ENCODE measurements at places on chromosomes 5 and 9.

DNA sequence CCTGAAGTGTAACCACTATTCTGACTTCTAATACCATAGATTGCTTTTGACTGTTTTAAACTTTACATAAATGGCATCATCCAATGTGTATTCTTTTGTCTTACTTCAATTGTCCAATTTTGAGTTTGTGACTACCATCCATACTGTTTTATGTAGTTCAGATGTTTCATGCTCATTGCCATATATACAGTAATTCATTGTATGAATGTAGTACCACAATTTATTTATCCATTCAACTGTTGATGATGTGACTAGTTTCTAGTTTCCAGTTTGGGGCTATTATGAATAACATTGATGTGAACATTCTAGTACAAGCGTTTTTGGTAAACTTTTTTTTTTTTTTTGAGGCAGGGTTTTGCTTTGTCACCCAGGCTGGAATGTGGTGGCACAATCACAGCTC lies 55.1 kb downstream of the HMGCS1 start:
- DNase-seq, result no peak

DNA sequence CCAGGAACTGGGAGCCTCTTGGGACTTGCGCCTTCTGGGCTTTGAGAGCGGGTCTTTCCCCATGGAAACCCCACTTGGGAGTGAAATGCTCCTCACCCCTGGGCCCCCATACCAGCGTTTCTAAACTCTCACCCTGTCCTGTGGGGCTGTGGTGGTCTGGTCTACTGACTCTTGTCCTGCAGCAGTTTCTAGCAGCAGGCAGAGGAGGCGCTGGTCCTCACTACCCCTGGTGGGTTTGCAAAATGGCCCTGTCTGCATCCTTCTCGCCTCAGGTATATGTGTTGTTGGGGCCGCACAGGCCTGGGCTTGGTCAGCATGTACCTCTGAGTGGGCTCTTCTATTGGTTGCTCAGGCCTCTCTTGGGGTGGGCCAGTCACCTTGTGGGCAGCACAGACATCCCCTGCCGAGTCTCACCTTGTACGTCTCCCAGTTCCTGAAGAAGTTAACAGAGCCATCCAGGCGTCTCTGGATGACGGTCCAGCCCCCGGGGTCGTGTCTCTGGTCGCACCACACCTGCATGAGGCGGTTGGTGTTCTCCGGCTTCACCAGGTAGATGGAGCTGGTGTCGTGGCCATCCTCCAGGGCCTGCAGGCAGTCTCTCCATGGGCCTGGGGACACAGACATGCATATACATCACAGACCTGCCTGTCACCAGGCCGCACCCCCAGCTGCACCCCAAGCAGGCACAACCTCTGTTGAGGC lies 29.0 kb downstream of the ANGPTL2 start:
- DNase-seq, result no peak

DNA sequence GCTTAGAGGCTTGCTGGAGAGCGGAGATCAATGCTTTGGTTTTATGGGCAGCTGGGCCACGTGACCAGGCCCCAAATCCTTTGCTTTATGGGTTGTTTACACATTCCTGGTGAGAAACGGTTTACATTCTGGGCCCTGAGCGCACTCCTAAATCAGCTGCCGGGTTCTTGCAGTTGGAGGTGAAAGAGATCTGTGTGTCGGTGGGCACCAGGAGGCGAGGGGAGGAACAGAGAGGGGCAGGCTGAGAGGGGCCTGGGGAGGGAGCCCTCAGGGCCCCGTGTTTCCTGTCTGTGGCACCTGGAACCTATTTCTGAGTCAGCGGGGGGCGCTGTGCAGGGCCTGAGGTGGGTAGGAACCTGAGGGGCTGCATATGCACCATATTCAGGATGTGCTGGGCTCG lies 63.5 kb upstream of the HAND1 start:
- no peak for DNase-seq

- DNase-seq, result no peak
Observed at GRCh38 chr5:73812962-73813588, 187.1 kb downstream of the ARHGEF28 start.

DNA sequence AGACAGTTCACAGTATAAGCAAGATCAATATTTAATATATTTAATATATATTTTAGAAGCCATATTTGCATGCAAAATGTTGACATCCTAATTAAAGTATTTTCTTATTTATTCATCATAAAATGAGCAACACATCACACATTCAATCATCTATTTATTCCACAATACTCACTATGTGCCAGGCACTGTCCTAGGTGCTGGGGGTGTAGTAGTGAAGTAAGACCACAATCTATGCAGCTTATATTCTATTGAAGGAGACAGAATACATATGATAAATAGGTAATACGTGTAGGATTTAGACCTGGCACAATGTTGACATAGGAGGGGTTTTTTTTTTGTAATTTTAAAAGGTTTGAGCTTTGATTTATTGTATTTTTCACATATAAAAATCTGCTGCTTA lies 63.1 kb downstream of the GRIN3A start:
- no peak for DNase-seq

GRCh38 chr9:89425024-89425805 lies 72.7 kb downstream of the SEMA4D start:
- DNase-seq, result peak; percentile 69

DNA sequence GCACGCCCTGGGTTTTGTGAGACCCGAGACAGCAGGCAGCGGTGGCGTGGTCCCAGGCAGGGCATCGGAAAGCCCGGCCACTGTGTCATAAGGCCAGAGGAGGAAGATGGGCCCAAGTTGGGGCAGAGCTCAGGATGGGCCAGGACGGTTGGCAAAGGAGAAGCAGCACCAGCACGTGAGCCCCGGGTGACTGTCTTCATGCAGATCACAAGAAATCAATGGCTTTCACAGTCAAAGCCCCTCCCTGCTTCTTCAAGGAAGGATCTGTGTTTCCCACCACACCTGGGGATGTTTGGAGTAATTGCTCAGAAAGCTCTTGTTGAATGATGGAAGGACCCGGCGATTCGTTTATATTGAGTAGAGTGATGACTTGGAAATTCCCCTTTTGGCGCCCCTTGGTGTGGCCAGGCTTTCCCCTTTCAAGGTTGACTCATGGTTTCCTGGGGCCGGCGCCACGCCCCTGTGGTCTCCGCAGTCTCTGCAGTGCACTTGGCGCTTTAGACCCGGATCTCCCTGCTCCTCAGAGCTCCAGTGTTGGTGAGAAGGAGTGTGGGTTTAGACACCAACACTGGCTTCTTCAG lies 52.1 kb downstream of the IL31RA start:
- peak; percentile 13 for DNase-seq

- no peak for DNase-seq
Observed at GRCh38 chr9:34400275-34400674, 23.6 kb upstream of the MYORG start.

DNA sequence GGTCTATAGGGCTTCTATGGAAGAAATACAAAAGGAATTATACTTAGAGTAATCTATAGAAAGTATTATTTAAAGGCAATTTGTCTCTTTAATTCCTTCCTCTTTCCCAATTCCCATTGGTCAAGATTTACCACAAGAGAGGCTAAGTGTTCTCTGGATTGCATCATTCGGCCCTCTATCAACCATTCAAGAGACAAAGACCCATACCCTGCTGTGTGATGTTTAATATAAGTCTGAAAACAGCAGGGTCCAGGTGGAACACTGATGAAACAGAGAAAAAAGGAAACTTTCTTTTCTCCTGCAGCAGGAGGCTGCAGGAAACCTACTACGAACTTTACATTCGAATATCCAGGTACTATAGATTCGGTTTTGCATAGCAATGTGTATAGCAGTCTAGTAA lies 323.4 kb downstream of the CHSY3 start:
- no peak for DNase-seq

DNA sequence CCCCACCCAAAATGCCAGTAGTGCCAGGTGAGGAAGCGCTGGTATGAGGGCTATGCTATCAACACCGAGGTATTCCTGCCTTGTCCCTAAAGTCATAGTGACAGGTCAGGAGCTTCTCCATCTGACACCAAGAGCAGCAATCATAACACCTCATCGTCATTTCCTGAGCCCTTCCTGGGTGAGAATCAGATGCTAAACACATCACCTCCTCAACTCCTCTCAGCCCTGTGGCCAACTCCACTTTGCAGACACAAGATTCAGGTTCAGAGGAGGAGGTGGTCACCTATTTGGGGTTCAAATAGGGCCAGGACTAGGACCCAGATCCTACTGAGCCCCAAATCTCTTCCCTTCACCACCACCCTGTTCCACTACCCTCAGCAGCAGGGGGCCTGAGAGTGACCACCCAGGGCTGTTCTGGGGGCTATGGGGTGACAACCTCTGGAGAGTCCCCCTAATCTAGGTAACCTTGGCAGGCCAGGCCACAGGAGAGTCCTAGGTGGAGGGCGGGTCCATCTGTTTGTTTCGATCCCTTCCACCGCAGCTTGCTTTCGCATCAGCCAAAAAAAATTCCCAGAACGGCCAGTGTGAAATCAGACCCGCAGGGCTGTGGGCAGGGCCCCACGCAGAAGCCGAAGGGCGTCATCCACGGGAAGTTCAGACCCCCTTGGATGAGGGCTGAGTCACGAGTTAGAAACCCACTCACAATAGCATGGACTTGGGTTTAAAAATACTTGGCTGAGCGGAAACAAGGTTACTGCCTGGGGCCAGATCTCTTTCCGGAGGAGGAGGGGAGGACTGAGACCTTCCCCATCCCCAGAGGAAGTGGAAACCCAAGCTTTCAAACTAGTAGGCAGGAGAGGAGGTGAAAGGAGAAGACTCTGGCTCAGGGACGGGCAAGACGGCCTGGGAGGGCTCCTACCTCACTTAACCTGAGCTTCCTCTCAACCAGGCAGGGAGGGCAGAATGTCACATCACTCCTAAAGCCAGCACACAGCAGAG lies 8.7 kb downstream of the STK10 start:
- peak; percentile 40 for DNase-seq

- DNase-seq, result peak; percentile 28
Observed at GRCh38 chr9:112380102-112380824, at the start of gene HSDL2. HSDL2 (plus strand) TSS chr9:112380108; CDS start chr9:112380164, 56 bp downstream.

DNA sequence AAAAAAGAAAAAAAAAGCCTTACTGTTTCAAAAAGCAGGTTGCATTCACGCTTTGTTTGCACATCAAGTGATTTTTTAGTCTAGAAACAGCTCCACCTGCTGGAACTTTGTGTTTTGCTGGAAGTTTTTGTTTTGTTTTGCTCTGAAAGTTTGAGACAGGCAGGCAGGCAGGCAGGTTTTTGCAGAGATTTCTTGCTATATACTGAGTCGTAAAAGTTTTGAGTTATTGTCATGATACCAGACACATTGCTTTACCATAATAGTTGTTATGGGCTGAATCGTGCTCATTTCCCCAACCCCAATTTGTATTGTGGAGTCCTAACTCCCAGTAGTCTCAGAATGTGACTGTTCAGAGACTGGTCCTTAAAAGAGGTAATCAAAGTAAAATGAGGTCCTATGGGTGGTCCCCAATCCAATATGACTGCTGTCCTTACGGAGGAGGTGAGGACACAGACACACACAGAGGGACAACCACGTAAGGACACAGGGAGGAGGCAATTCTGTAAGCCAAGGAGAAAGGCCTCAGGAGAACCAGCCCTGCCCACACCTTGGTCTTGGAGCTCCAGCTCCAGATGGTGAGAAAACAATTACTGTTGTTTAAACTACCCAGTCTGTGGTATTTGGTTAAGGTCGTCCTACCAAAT lies 20.9 kb downstream of the OR2Y1 start:
- DNase-seq, result peak; percentile 31

DNA sequence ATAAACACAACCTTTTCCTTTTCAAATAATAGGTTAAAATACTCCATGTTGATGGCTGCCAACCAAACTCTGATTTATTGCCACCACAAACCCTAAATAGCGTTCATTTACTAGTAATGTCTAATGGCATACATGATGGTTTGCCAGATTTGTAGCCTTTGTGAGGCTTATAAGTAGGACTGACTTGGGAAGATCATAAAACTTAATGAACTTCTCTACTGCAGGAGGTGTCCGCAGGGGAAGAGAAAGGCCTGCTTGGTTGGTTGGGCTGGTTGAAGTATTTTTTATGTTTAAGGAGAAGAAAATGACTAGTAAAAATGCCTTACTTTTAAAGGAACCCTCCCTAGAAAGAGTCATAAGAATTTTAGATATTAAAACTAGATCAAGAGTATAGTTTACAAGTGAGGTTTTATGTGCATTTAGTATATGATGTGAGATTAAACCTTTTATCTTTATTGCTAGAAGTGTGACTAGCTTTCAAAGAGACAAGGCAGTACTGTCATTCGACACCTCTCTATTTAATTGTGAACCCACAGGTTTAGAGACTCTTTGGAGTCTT lies 5.0 kb downstream of the PBX3 start:
- no peak for DNase-seq

- DNase-seq, result no peak
Observed at GRCh38 chr5:6361101-6361500, 17.2 kb downstream of the MED10 start.

GRCh38 chr5:157571357-157571827 lies 4.2 kb downstream of the ADAM19 start:
- DNase-seq, result peak; percentile 77

DNA sequence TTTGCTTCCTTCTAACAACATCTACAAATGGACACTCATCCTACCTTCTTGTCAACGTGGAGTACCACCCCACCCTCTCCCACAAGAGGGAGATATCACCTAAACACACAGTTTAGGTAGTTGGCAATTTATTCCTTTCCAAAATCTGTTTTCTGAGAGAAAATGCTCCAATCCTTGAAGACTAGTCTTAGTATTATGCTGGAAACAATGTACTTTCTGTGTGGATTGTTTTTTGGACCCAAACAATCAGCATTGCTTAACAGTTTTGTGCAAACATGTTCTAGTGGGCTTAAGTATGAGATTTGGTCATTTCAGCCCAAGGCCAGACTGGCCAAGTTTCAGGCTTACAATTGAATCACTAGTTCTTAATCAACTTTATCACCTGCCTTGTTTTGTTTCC lies 359.1 kb downstream of the ARHGEF28 start:
- peak; percentile 45 for DNase-seq
